ENCODE measurements at places on chromosomes 12 and 14. TPM values are rescaled to one million over a fixed set of nuclear protein-coding genes. Genes with fewer than 3 reads are reported as not detected.

DNA sequence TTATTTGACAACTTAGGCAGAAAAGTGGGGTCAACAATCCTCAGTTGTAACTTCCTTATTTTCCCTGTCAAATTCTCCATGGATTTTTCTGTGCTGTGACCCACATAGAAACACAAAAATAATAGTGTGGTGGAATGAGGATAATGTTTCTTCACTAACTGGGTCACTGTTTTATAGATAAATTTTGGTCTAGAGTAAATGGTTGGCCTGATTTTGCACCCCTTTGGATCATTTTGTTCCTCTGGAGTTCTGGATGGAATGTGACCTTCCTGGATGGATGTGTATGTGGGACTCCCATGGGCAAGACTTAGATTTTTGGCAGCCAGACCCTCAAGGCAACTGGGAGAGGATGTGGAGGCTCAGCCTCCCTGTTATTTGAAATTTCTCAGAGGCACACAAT, 52.7 kb upstream of the RNU6-8 start:
- H3K36me3 ChIP-seq: no peaks in the 10 kb centered on the region
- no peaks in the 10 kb centered on the region for H3K27me3 ChIP-seq
- no peak overlapping the region for H3K4me3 ChIP-seq
- DNase-seq: no peak

GRCh38 chr12:26658991-26659390, 174.0 kb downstream of the ITPR2 start:
- peaks cover 11% of the 10 kb centered on the region for H3K36me3 ChIP-seq
- H3K27me3 ChIP-seq: no peaks in the 10 kb centered on the region
- H3K4me3 ChIP-seq: no peak overlapping the region
- no peak for DNase-seq

GRCh38 chr12:107537464-107538119, 148.0 kb upstream of the PWP1 start:
- no peaks in the 10 kb centered on the region for H3K36me3 ChIP-seq
- no peak for DNase-seq
- no peaks in the 10 kb centered on the region for H3K4me1 ChIP-seq
- no peaks in the 10 kb centered on the region for H3K27me3 ChIP-seq

GRCh38 chr12:56836317-56836716, 73.2 kb downstream of the HSD17B6 start:
- H3K36me3 ChIP-seq: no peaks in the 10 kb centered on the region
- no peak overlapping the region for H3K27ac ChIP-seq
- peaks cover 18% of the 10 kb centered on the region for H3K4me1 ChIP-seq

DNA sequence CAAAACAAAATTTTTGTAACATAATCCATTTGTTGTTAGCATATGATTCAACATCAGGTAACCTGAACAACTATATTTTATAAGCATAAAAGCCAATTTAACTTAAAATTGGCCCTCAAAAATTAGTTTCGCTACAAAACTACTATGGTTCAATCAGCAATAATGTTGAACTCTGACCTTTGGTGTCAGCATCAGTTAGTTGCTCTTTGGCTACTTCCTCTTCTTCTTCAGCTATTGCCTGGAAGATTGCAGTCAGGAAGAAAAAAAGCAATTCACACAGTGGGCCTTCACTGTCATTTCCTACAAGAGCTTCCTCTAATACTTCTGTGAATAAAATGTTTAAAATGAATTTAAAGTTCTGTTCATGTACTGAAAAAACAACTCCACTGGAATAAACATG, 78.2 kb upstream of the CFL2 start:
- H3K27ac ChIP-seq: no peak overlapping the region
- DNase-seq: no peak
- H3K4me1 ChIP-seq: no peaks in the 10 kb centered on the region
- H3K4me3 ChIP-seq: no peak overlapping the region
- peaks cover under 1% of the 10 kb centered on the region for H3K36me3 ChIP-seq

DNA sequence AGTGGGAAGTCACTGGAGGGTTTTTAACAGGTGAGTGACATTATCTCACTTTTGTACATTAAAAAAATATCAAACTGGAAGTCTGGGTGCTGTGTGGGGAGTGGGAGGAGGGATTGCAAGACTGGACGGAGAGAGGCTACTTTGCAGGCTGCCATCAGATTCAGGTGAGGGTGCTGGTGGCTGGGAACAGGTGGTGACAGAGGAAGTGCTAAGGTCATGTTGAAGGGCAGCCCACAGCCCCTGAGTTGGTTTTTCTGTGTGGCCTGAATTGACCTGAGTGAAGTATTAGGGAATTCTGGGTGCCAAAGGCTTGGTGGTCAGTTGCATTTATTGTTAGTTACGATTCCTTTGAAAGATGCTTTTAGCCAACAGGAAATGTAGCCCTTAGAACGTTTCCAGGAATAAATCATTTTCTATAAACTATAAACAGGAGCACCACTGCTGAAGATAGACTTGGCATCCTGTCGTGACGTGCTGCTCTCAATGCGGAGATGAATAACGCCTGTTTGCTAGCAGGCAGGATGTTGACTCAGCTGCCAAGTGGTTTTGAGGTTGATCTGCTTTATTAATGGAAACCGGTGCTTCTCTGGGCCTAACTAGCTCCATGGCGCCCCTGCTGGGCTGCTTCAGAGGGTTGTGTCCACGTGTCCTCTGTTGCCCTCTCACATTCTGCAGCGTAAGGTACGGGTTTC, 707.5 kb upstream of the TMEM132C start:
- no peak overlapping the region for H3K4me3 ChIP-seq
- no peaks in the 10 kb centered on the region for H3K4me1 ChIP-seq
- H3K27ac ChIP-seq: no peak overlapping the region
- no peaks in the 10 kb centered on the region for H3K36me3 ChIP-seq

MYF5 gene
- not detected for total RNA-seq

RNU4-1 gene
- under 0.01 TPM for total RNA-seq

GRCh38 chr14:59038746-59039145, 149.7 kb upstream of the DAAM1 start:
- no peaks in the 10 kb centered on the region for H3K36me3 ChIP-seq
- H3K27me3 ChIP-seq: no peaks in the 10 kb centered on the region
- no peak overlapping the region for H3K27ac ChIP-seq
- H3K4me3 ChIP-seq: no peak overlapping the region
- DNase-seq: no peak

SLC17A8 gene
- not detected for total RNA-seq

GRCh38 chr14:96051642-96052540, 12.7 kb downstream of the C14orf132 start:
- no peak for DNase-seq
- H3K36me3 ChIP-seq: no peaks in the 10 kb centered on the region
- peaks cover 46% of the 10 kb centered on the region for H3K4me1 ChIP-seq
- no peak overlapping the region for H3K4me3 ChIP-seq
- H3K27ac ChIP-seq: peak overlapping the region; percentile 6

DNA sequence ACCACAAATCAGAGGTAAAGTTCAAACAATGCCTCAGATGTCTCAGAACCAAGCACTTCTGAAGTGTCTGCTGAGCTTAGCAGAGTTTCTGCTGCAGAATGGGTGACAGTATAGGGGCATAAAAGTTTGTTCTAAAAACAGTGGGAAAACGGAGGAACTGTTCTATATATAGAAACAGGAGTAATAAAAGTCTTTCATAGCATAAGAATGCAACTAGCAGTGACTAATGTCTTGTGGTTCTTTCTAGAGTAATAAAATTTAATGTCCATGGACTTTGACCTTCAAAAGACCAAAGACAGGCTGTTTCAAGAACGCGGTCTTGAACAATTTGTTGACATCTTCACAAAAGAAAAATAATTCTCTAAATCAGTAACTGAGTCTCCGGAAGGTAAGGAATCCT, 107.5 kb upstream of the FAR2 start:
- H3K27me3 ChIP-seq: no peaks in the 10 kb centered on the region
- H3K27ac ChIP-seq: no peak overlapping the region
- H3K36me3 ChIP-seq: no peaks in the 10 kb centered on the region

DNA sequence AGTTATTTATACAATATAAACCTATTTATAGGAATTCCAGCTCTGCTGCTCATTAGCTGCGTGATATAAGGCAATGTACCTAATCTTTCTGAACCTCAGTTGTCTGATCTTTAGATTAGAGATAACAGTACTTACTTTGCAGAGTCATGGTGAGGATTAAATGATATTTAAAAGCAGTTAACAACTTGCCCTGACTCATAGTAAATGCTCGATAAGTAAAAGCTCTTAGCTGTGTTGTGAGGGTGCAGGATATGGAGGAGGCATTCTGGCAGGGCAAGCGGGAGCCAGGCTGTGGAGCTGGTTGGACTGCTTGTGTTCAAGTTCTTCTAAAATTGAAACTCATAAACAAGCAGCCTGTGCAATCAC, 140.0 kb upstream of the PRICKLE1 start:
- no peak overlapping the region for H3K4me3 ChIP-seq
- peaks cover 13% of the 10 kb centered on the region for H3K4me1 ChIP-seq
- no peaks in the 10 kb centered on the region for H3K27me3 ChIP-seq
- no peaks in the 10 kb centered on the region for H3K36me3 ChIP-seq

DNA sequence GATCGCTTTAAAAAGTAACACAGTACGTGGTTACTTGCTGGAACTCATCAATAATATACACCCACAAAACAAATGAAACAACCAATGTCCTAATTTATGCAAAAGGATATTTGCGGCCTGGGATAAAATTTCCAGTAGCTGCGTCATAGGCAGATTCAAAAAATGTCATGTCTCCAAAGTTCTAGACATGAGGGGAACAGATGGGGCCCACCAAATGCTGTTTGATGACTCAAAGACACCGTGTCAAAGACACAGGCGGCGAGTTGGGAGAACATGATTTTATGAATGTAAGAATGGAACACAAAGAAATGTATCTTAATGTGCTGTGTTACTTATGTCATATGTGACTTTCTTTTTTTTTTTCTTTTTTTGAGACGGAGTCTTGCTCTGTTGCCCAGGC, 34.3 kb upstream of the NCOR2 start:
- no peak overlapping the region for H3K27ac ChIP-seq
- no peaks in the 10 kb centered on the region for H3K36me3 ChIP-seq
- no peaks in the 10 kb centered on the region for H3K27me3 ChIP-seq
- no peak for DNase-seq
- peaks cover 20% of the 10 kb centered on the region for H3K4me1 ChIP-seq

VDR gene
- 2.5 TPM for total RNA-seq

TPPP2 gene
- total RNA-seq: not detected

GRCh38 chr12:27434673-27435565, 11.6 kb upstream of the SMCO2 start:
- H3K27me3 ChIP-seq: no peaks in the 10 kb centered on the region
- H3K4me3 ChIP-seq: no peak overlapping the region
- H3K27ac ChIP-seq: no peak overlapping the region
- H3K36me3 ChIP-seq: no peaks in the 10 kb centered on the region
- DNase-seq: no peak

GRCh38 chr12:59742841-59743240, 147.0 kb downstream of the SLC16A7 start:
- no peak overlapping the region for H3K27ac ChIP-seq
- H3K27me3 ChIP-seq: no peaks in the 10 kb centered on the region
- H3K4me3 ChIP-seq: no peak overlapping the region
- no peak for DNase-seq
- H3K4me1 ChIP-seq: no peaks in the 10 kb centered on the region

LHX5 gene
- total RNA-seq: not detected

ANKS1B gene
- total RNA-seq: 27.7 TPM

DNA sequence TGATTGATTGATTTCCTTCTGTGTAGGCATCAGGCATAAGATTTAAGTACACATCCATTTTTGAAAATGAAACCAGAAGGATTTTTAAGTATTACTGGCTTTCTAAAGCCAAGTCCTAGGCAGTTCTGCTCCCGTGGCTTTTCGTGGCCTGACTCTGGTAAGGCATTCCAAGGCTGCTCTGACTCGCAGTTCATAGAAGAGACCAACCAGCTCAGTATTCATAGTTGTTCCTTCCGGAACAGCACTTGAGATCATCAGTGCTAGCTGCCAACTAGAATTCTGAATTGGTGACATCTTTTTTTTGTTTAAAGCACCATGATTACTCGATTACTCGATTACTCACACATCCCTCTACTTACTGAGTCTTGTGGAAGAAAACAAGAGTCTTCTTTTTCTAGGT, 25.9 kb downstream of the SUDS3 start:
- DNase-seq: no peak
- no peak overlapping the region for H3K27ac ChIP-seq
- H3K27me3 ChIP-seq: no peaks in the 10 kb centered on the region
- peaks cover 18% of the 10 kb centered on the region for H3K36me3 ChIP-seq
- no peak overlapping the region for H3K4me3 ChIP-seq

DNA sequence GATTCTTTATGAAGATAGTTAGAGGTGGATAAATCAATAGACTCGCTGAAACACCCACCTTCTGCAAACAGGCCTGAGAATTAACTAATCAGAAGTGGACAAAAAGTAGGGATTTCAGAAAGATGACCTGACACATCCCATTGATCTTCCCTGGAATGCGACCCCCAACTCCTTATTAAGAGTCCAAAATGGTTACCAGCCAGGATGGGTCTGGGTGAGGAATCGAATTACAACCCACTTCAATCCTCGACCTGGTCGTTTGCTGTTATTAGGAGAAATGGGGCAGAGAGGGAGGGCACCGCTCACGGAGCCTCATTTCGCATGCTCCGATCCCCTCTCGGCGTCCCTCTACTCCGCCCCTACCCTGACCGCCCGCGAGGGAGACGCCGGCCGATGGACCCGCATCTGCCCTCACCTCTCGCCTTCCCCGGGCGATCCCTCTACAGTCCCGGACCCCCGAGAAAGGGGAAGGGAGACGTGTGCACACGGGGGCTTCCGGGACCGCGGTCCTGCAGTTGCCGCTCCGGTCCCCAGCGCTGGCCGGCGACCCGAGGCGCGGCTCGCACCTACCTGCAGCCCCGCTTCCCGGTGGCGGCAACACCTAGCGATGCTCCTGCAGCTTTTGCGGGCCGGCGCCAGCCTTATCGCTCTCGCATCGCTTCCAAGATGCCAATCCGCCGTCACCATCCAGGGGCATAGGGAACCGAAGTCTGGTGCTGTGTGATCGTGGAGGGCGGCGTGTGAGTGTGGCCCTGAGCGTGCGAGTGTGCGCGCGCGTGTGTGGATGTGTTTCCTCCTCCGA, 69.3 kb upstream of the USP15 start:
- DNase-seq: no peak
- H3K4me3 ChIP-seq: peak overlapping the region; percentile 43
- H3K36me3 ChIP-seq: no peaks in the 10 kb centered on the region
- peaks cover 27% of the 10 kb centered on the region for H3K27me3 ChIP-seq

GRCh38 chr12:116361414-116362223, 84.1 kb upstream of the MED13L start:
- no peak for DNase-seq
- H3K4me3 ChIP-seq: no peak overlapping the region
- H3K4me1 ChIP-seq: no peaks in the 10 kb centered on the region
- no peaks in the 10 kb centered on the region for H3K36me3 ChIP-seq

GRCh38 chr12:118103601-118104382, at the start of gene VSIG10:
VSIG10 (minus strand) TSS chr12:118104011; CDS start chr12:118103671, 340 bp downstream.
- H3K27me3 ChIP-seq: no peaks in the 10 kb centered on the region
- peak within 1 kb of the TSS; percentile 70 for H3K4me3 ChIP-seq
- H3K36me3 ChIP-seq: no peaks in the 10 kb centered on the region
- peak; percentile 91 for DNase-seq
- peaks cover 17% of the 10 kb centered on the region for H3K4me1 ChIP-seq

C14orf39 gene
- 0.36 TPM for total RNA-seq

DNA sequence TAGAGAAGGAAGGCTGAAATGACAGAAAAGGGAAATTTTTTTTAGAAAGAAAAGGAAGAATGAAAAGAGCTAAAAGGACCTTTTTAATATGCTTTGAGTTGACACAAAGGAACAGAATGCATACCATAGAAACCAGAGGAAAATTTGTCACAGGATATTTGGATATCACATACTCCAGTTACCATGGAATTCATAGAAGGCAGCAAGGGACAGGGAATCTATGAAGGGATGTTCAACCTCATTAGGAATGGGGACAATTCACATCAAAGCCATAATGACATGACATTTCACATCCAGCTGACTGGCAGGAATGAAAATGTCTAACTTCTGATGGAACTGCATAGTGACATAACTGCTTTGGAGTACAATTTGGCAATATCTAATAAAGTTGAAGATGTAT, 469.4 kb downstream of the CCER1 start:
- H3K27ac ChIP-seq: no peak overlapping the region
- H3K4me3 ChIP-seq: no peak overlapping the region
- H3K36me3 ChIP-seq: no peaks in the 10 kb centered on the region

Data from sigmoid colon (tissue), 7 donors.